ENCODE measurements at places on chromosomes 11 and 22. TPM values are rescaled to one million over a fixed set of nuclear protein-coding genes. Genes with fewer than 3 reads are reported as not detected.

DNA sequence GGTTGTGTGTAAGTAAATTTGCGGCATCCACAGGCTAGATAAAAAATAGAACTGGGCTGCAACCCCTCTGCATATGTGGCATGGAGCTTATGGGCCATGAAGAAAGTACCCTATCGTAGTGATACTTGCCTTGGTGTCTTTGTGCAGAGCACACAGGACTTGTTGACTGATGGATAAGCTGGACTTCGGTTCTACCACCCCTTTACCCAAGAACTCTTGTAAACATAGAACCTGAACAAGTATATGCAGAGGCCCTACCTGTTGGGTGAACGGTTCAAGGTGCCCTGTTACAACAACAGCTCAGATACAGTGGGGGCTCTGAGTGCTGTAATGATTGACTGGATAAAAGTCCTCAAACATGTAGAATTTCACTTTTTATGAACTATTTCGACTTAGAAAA lies 3.0 kb upstream of the LGR4 start:
- H3K27ac ChIP-seq, result no peak overlapping the region
- H3K36me3 ChIP-seq, result no peaks in the 10 kb centered on the region
- H3K4me3 ChIP-seq, result no peak overlapping the region

GRCh38 chr11:76228071-76228874 lies 22.0 kb upstream of the WNT11 start:
- H3K4me3 ChIP-seq, result no peak overlapping the region
- H3K4me1 ChIP-seq, result no peaks in the 10 kb centered on the region
- H3K27me3 ChIP-seq, result peaks cover 5% of the 10 kb centered on the region
- no peak overlapping the region for H3K27ac ChIP-seq

DNA sequence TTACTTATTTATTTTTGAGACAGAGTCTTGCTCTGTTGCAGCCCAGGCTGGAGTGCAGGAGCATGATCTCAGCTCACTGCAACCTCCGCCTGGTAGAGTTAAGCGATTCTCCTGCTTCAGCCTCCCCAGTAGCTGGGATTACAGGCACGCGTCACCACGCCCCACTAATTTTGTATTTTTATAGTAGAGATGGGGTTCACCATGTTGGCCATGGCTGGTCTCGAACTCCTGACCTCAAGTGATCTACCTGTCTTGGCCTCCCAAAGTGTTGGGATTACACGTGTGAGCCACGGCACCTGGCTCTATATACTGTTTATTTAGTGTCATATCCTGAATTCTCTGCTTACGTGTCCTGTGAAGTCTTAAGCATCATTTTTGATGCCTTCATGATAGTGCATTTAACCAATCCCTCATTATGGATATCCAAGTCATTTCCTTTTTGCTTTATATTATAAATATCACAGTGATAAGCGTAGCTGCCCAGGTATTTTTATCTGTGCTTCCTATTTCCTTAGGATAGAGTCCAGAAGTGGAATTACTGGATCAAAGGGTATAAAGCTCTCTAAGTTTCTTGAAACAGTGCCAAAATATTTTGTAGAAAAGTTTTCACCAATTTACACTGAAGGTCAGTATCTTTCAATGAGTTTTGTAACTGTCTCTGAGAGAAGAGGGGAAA lies 871 bp upstream of the SIDT2 start:
- no peak for DNase-seq
- peaks cover 10% of the 10 kb centered on the region for H3K36me3 ChIP-seq
- peaks cover 31% of the 10 kb centered on the region for H3K4me1 ChIP-seq
- H3K4me3 ChIP-seq, result peak overlapping the region; percentile 89
- H3K27me3 ChIP-seq, result no peaks in the 10 kb centered on the region
- H3K27ac ChIP-seq, result peak overlapping the region; percentile 72

- H3K27me3 ChIP-seq, result peaks cover 24% of the 10 kb centered on the region
- peaks cover 6% of the 10 kb centered on the region for H3K4me1 ChIP-seq
- H3K4me3 ChIP-seq, result no peak overlapping the region
- no peak overlapping the region for H3K27ac ChIP-seq
- H3K36me3 ChIP-seq, result no peaks in the 10 kb centered on the region
Observed at GRCh38 chr11:69922596-69923111, 103.4 kb upstream of the FGF3 start.

- no peaks in the 10 kb centered on the region for H3K27me3 ChIP-seq
- peaks cover under 1% of the 10 kb centered on the region for H3K4me1 ChIP-seq
- peaks cover 11% of the 10 kb centered on the region for H3K36me3 ChIP-seq
- no peak for DNase-seq
- no peak overlapping the region for H3K4me3 ChIP-seq
- no peak overlapping the region for H3K27ac ChIP-seq
Observed at GRCh38 chr11:67309661-67310061, 6.3 kb downstream of the SSH3 start.

DNA sequence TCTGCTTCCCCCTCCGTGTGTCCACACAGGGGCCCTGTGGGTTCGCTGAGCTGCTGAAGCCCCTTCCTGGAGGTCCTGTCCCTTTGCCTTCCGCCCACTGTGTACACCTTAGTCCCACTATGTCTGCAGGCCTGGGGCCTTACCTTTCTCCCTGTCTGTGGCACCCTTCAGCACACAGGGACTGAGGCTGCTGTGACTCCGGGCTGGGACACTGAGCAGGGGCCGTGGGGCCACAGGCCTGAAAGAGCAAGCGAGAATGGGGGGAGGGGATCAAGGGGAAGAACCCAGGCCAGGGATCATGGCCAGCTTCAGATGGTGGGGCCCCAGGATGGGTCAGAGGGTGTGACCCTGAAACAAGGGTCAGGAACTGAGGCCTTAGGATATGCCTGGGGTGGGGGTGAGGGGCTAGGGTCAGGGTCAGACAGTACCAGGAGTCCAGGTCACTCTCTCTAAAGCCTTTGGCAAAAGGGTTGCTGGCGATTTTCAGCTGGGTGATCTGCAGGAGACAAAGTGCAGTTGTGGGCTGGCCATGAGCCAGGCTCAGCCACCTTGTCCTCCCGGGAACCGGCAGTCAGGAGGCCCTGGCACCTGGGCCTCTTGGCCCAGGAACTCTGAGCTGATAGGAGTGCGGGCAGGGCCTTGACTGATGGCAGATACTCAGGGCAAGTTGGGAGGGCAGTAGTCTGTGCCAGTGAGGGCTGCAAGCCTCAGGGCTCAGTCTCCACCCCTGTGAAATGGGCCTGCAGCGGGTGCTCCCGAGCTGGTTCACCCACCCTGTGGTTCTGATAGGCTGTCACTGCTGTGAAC lies 2.6 kb upstream of the NUDT8 start:
- H3K4me3 ChIP-seq, result no peak overlapping the region
- no peak overlapping the region for H3K27ac ChIP-seq
- DNase-seq, result peak; percentile 74
- peaks cover 5% of the 10 kb centered on the region for H3K4me1 ChIP-seq
- no peaks in the 10 kb centered on the region for H3K36me3 ChIP-seq

GRCh38 chr11:2584434-2584811 lies 115.4 kb downstream of the KCNQ1OT1 start:
- no peak overlapping the region for H3K27ac ChIP-seq
- H3K36me3 ChIP-seq, result no peaks in the 10 kb centered on the region
- no peaks in the 10 kb centered on the region for H3K27me3 ChIP-seq
- no peaks in the 10 kb centered on the region for H3K4me1 ChIP-seq
- H3K4me3 ChIP-seq, result no peak overlapping the region
- peak; percentile 6 for DNase-seq

DNA sequence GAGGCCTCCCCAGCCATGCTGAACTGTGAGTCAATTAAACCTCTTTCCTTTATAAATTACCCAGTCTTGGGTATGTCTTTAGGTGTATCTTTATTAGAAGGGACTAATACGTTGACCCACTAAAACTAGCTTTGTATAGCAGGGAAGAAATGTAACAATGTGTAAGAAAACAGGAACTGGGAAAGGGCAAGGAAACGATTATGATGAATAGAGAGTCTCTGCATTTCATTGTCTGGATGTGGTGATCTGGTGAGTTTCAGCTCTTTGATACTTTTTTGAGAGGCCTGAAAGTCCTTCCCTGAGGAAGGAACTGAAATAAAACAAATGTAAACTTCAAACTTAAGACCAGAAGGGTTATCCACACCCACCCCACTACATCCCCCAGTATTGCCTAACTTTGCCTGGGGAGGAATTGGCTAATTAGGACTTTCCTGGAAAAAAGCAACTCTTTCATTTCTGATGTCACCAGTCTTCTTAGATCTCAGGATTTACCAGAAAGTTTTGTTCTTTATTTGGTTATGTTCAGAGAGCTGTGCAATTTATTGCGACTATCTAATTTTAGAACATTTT lies 119.0 kb downstream of the LDLRAD3 start:
- H3K36me3 ChIP-seq, result no peaks in the 10 kb centered on the region
- H3K4me3 ChIP-seq, result no peak overlapping the region
- H3K27ac ChIP-seq, result no peak overlapping the region
- no peaks in the 10 kb centered on the region for H3K27me3 ChIP-seq
- no peaks in the 10 kb centered on the region for H3K4me1 ChIP-seq

GRCh38 chr22:30314915-30315314 lies 11.8 kb downstream of the TBC1D10A start:
- H3K36me3 ChIP-seq, result peaks cover 10% of the 10 kb centered on the region
- H3K27me3 ChIP-seq, result no peaks in the 10 kb centered on the region
- peak; percentile 23 for DNase-seq
- no peak overlapping the region for H3K27ac ChIP-seq
- H3K4me1 ChIP-seq, result peaks cover 63% of the 10 kb centered on the region

- no peak overlapping the region for H3K27ac ChIP-seq
- DNase-seq, result no peak
- no peaks in the 10 kb centered on the region for H3K27me3 ChIP-seq
- no peak overlapping the region for H3K4me3 ChIP-seq
Observed at GRCh38 chr11:26767060-26767459, 45.2 kb upstream of the SLC5A12 start.

DNA sequence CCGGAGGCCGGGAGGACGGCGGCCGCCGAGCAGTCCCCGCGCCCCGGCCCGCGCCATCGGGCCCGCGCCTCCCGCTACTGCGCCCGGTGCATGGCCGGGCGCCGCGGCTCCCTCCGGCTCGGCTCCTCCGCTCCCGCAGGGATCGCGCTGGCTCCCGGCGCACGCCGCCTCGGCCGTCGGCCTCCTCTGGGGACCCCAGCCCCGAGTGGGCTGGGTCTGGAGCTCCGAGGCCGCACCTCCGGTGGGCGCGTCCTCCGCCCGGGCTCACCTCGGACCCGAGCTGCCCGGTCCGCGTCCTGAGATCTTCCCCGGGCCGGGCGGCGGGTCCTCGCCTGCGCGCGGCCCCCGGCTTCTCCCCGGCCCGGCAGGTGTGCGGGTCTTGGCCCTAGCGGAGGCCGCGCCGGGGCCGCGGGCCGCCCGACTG lies 251 bp downstream of the SHISA8 start:
- H3K36me3 ChIP-seq, result no peaks in the 10 kb centered on the region
- no peak overlapping the region for H3K27ac ChIP-seq
- H3K4me1 ChIP-seq, result peaks cover 10% of the 10 kb centered on the region
- H3K4me3 ChIP-seq, result no peak overlapping the region
- H3K27me3 ChIP-seq, result peaks cover 68% of the 10 kb centered on the region
- peak; percentile 90 for DNase-seq

DNA sequence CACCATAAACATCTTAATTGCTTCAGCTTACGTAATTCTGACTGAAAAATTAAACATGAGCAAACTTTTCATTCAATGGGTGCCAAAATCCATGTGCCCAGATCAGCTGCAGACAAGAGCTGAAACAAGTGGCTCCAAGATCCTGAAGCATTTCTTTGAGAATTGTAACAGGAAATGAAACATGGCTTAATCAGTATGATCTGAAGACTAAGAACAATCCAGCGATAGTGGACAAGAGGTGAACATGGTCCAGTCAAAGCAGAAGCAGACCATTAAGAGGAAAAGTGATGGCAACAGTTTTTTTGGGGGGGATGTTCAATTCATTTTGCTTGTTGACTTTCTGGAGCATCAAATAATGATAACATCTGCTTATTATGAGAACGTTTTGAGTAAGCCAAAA lies 1964.5 kb upstream of the RAG2 start:
- no peak overlapping the region for H3K4me3 ChIP-seq
- H3K27ac ChIP-seq, result no peak overlapping the region
- H3K4me1 ChIP-seq, result no peaks in the 10 kb centered on the region
- no peaks in the 10 kb centered on the region for H3K36me3 ChIP-seq
- DNase-seq, result no peak

- peaks cover 4% of the 10 kb centered on the region for H3K4me1 ChIP-seq
- DNase-seq, result peak; percentile 65
- H3K27me3 ChIP-seq, result no peaks in the 10 kb centered on the region
- H3K4me3 ChIP-seq, result peak overlapping the region; percentile 82
Observed at GRCh38 chr11:18527512-18527911, 770 bp upstream of the TSG101 start.

DNA sequence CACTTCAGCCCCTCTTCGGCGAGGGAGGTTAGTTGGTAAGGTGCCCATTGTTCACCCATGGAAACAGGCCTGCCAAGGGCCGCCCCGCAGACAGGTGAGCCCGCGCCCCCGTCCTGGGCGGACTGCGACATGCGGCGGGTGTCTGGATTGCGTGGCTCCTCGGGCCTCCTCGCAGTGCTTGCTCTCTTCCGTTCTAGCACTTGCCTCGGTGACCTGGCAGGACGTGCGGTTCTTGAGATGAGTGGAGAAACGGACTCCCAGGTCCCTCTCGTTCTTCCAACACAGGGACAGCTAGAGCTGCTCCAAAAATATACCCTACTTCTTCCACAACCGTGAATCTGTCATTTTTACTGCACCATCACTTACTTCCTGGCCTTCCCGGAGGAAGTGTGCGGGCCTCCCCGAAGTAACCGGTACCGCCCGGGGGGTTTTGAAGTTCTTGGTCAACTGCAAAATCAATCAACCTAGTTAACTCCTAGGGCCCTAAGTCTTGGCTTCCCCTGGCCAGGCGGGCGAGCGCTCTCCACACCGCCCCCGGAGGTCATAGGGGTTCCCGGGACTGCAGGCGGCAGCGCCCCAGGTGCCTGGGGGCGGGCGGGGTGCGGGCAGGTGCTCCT lies 745 bp upstream of the ZBTB44 start:
- no peaks in the 10 kb centered on the region for H3K36me3 ChIP-seq
- H3K27me3 ChIP-seq, result no peaks in the 10 kb centered on the region
- H3K27ac ChIP-seq, result no peak overlapping the region
- peak overlapping the region; percentile 77 for H3K4me3 ChIP-seq

- peak; percentile 85 for DNase-seq
- H3K4me1 ChIP-seq, result peaks cover 32% of the 10 kb centered on the region
- no peaks in the 10 kb centered on the region for H3K27me3 ChIP-seq
- H3K27ac ChIP-seq, result peak overlapping the region; percentile 28
- peaks cover 3% of the 10 kb centered on the region for H3K36me3 ChIP-seq
- peak overlapping the region; percentile 84 for H3K4me3 ChIP-seq
Observed at GRCh38 chr22:19177164-19178064, 1.1 kb downstream of the SLC25A1 start.

Gene P2RX6
- 5.1 TPM for total RNA-seq

Gene TESMIN
- not detected for total RNA-seq

Gene XKR3
- total RNA-seq, result not detected

Gene XNDC1N
- 8.8 TPM for total RNA-seq

Gene GDPD4
- not detected for total RNA-seq

Gene SAA2
- under 0.01 TPM for total RNA-seq

Gene SMC1B
- not detected for total RNA-seq

Gene RFPL2
- not detected for total RNA-seq

Gene GGT1
- total RNA-seq, result 0.36 TPM

Gene OR6A2
- 0.59 TPM for total RNA-seq

Gene KRTAP5-8
- total RNA-seq, result 0.36 TPM

Gene NAALADL1
- total RNA-seq, result 15.6 TPM

Gene PPP2R1B
- 18.0 TPM for total RNA-seq

Gene MS4A12
- not detected for total RNA-seq

All from osteoblast (primary cell).